T1000 (cell line): ENCODE measurements at places on chromosomes 13 and 19.
A peak's percentile ranks its signal among the peaks of the same experiment; 100 is the strongest.

DNA sequence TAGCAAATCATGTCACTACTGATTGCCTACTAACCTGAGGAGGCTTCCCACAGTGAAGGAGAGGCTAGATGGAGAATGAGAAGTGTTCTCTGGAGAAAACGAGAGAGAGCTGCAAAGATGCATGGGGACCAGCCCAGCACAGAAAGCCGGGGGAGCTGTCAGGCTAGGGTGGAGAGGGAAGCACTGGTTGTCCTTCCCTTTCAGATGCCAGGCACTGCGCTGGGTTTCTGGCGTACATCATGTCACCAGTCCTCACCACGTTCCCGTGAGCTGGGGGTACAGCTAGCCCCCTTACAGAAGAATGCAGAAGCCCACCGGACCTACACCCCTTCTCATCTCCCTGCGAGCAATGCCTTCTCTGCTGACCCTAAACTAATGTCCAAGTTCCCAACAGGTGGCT, 86.0 kb downstream of the STK24 start:
- no peak for DNase-seq

DNA sequence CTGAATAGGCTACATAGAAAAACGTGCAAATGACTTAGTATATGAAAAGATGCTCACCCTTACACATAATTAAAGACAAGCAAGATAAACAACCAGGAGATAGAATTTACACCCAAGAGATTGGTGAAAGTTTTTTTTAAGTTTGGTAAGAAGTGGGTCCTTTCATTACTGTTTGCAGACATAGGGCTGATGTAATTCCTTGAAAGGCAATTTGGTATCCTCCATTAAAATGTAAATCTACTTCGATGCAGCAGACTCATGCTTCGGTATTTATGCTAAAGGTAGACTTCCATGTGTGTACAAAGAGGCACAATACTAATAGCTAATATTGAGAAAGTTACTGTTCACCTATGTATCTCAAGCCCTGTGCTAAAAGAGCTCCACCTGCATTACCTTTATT, 33.5 kb downstream of the CNMD start:
- DNase-seq, result no peak

GRCh38 chr13:61812286-61812685, 396.6 kb upstream of the PCDH20 start:
- no peak for DNase-seq

DNA sequence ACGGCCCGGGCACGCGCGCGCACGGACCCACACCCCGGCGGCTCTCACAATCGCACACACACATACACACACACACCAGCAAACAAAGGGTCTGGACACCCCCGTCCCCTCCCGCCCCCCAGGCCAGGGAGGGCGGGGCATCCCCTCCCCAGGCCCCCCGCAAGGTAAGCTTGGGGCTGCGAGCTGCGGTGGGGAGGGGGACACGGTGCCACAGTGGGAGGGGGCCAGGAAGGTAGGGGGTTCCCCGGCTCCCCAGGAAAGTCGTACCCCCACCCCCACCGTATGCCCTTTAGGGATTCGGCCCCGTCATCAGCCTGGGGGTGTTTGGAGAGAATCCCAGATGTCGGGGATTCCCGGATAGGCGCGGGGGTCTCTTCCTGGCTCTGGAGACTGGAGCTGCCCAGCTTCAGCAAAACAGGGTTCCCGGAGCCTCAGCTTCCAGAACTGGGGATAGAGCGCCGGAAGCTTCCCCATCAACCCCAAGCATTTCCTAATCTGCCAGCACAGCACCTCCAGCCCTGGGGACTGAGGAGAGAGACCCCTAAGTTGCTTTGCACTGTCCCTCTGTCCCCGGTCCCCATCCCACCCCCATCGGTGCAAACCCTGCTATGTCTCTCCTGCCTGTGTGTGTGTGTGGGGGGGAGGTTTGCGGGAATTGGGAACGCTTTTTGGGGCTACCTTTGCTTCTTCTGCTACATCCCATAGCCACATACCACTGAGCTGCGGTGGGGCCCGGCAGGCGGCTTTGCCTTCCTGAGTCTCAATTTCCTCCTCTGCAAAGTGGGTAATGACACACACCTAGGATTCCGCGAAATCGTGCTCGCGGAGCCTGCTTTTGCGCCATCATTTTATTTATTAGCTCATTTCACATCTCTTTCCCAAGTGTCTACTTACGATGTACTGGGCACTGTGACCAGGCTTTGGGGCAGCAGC, 1.8 kb upstream of the CDC37 start:
- DNase-seq, result peak; percentile 21

DNA sequence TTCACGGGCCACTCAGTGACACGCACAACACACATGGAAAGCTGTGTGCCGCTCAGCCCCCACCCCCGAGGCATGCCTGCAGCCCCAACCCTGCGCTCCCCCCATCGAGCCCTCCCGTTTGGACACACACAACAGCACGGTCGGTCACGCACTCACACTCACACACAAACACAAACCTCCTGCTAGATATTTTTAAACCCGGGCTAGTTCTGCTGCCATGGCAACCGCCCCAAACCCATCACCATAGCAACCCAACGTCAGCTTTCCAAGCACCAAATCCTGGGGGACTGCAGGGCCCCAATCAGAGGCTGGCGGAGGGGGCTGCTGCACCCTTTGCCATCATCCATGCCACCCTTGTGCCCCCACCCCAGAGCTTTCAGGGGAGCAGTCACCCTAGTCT, 2.5 kb upstream of the NOVA2 start:
- no peak for DNase-seq

GRCh38 chr13:40337651-40338050, 328.8 kb downstream of the FOXO1 start:
- DNase-seq, result no peak
